ENCODE measurements at places on chromosomes 1 and 21. TPM values are rescaled to one million over a fixed set of nuclear protein-coding genes. Genes with fewer than 3 reads are reported as not detected.

PRAMEF1 gene
- total RNA-seq: not detected

CD101 gene
- 5.3 TPM for total RNA-seq

IFFO2 gene
- 76.2 TPM for total RNA-seq

CR2 gene
- total RNA-seq: 1.4 TPM

CD53 gene
- 386 TPM for total RNA-seq

GLIS1 gene
- total RNA-seq: not detected

DNA sequence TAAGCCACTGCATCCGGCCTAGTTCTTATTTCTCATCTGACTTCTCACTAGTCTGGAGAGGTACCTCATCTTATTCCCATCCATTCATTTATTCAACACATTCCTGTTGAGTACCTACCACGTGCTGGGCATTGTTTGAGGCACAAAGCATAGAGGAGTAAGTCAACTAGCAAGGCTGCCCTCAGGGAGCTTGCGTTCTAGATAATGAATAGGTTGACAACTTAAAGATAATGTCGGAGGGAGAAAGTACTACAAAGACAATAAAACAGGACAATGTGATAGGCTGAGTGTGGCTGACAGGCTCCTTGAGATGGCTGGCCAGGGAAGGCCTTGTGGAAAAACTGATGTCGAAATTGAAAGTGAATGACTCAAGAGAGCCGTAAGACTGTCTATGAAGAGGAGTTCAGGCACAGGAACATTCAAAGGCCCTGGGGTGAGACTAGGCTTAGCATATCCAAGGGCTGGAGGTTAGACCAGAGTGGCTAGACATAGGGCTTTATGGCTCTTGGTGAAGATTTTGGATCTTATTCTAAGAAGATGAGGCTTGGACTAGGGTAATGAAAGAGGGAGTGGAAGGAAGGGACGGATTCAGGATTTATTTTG, 18.3 kb downstream of the SPATA21 start:
- H3K36me3 ChIP-seq: no peaks in the 10 kb centered on the region
- no peak overlapping the region for H3K27ac ChIP-seq
- peaks cover 30% of the 10 kb centered on the region for H3K4me1 ChIP-seq
- no peaks in the 10 kb centered on the region for H3K27me3 ChIP-seq
- no peak overlapping the region for H3K4me3 ChIP-seq

- H3K4me3 ChIP-seq: no peak overlapping the region
- no peak overlapping the region for H3K27ac ChIP-seq
- DNase-seq: no peak
Observed at GRCh38 chr1:206899717-206900116, 2.5 kb downstream of the IL24 start.

DNA sequence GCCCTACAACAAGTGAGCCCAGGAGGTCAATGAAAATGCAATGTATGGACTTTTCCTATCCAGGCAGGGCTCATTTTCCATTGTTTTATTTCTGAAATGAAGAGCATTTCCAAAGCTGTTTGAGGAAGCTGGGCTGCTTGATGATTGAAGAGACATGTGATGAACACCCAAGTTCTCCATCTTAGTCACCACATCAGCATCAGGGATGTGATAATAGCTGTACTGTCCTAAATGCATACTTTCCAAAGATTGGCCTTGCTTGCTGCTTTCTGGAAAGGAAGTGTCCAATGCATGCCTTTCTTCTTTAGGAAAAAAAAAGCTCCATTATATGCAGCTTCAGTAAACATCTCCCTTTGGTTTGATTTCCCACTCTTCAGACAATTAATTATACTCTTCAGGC, 425.9 kb upstream of the RUNX1 start:
- H3K36me3 ChIP-seq: no peaks in the 10 kb centered on the region
- no peaks in the 10 kb centered on the region for H3K27me3 ChIP-seq
- no peak overlapping the region for H3K27ac ChIP-seq
- H3K4me1 ChIP-seq: peaks cover 33% of the 10 kb centered on the region
- DNase-seq: no peak
- no peak overlapping the region for H3K4me3 ChIP-seq

DNA sequence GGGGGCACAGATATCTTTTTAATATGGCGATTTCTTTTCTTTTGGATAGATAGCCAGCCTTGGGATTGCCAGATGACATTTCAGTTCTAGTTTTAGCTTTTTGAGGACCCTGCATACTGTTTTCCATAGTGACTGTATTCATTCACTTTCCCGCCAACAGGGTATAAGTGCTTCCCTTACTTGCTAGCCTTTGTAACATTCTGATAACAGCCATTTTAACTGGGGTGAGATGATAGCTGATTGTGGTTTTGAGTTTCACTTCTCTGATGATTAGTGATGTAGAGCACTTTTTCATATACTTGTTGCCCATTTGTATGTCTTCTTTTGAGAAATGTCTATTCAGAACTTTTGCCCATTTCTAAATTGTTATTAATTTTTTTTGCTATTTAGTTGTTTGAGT, 151.9 kb downstream of the NTPCR start:
- H3K27me3 ChIP-seq: no peaks in the 10 kb centered on the region
- no peaks in the 10 kb centered on the region for H3K36me3 ChIP-seq
- no peak overlapping the region for H3K4me3 ChIP-seq
- H3K4me1 ChIP-seq: no peaks in the 10 kb centered on the region
- DNase-seq: no peak
- no peak overlapping the region for H3K27ac ChIP-seq

GRCh38 chr1:158681606-158682005, 4.9 kb downstream of the SPTA1 start:
- H3K4me1 ChIP-seq: no peaks in the 10 kb centered on the region
- no peak for DNase-seq
- no peaks in the 10 kb centered on the region for H3K36me3 ChIP-seq
- no peak overlapping the region for H3K4me3 ChIP-seq
- no peaks in the 10 kb centered on the region for H3K27me3 ChIP-seq

DNA sequence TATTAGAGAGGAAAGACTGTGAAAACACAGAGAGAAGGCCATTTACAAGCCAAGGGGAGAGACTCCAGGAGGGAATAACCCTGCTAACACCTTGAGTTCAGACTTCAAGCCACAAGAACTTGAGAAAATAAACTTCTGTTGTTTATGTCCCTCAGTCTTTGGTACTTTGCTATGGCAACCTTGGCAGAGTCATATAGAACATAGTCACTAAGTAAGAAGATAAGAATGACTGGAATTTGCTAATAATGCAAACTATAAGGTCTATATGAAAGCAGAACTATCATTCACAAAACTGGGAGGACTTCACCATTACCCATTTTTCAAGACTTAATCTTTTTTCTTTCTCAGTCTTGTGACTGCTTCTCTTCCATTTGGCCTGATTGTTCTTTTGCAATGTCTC, 767.3 kb upstream of the ADAMTS5 start:
- no peaks in the 10 kb centered on the region for H3K4me1 ChIP-seq
- H3K27ac ChIP-seq: no peak overlapping the region
- no peaks in the 10 kb centered on the region for H3K36me3 ChIP-seq
- no peak for DNase-seq
- no peak overlapping the region for H3K4me3 ChIP-seq

DNA sequence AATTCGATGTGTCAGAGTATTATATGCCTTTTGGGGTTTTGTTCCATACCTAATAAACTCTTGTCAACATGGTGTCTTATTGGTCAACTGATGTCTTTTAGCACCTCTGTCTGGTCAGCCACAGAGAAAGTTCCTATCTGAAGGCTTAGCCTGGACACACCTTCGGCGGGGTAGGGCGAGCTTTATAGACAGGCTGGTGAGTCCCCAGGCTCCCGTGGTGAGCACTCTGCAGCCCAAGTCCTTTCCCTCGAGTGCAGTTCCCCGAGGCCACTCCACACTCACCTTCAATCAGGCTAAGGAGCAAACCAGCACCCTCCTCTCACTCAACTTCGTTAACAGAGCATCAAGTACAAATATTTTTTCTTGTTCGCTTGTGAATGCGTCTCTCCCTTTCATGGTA, 133.9 kb downstream of the ATG4C start:
- DNase-seq: no peak
- H3K36me3 ChIP-seq: no peaks in the 10 kb centered on the region
- no peak overlapping the region for H3K4me3 ChIP-seq
- no peaks in the 10 kb centered on the region for H3K27me3 ChIP-seq

- H3K27me3 ChIP-seq: no peaks in the 10 kb centered on the region
- H3K4me1 ChIP-seq: peaks cover 15% of the 10 kb centered on the region
- no peak for DNase-seq
- peak overlapping the region; percentile 94 for H3K27ac ChIP-seq
Observed at GRCh38 chr1:160436966-160437365, 36.6 kb downstream of the VANGL2 start.

DNA sequence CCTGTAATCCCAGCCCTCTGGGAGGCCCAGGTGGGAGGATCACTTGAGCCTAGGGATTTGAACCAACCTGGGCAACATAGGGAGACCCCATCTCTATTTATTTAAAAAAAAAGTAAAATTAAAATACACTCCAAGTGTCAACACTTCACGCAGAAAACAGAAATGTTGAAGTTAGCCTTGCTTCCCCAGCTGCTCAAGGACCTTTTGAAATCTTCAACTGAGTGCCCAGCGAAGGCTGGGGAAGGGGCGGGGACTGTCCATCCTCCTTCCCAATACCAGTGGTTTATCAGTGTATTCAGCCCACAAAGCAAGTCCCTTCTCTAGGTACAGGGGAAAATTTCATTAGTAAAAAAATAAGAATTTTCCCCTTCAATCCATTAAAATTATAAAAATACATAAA, 2.2 kb upstream of the DNAJC28 start:
- no peak overlapping the region for H3K27ac ChIP-seq
- peaks cover 13% of the 10 kb centered on the region for H3K4me1 ChIP-seq
- peaks cover 5% of the 10 kb centered on the region for H3K27me3 ChIP-seq
- DNase-seq: no peak
- H3K4me3 ChIP-seq: no peak overlapping the region
- H3K36me3 ChIP-seq: no peaks in the 10 kb centered on the region

GRCh38 chr1:38071312-38072256, 25.0 kb upstream of the POU3F1 start:
- H3K27me3 ChIP-seq: no peaks in the 10 kb centered on the region
- H3K4me3 ChIP-seq: no peak overlapping the region
- DNase-seq: no peak
- H3K36me3 ChIP-seq: no peaks in the 10 kb centered on the region
- H3K4me1 ChIP-seq: no peaks in the 10 kb centered on the region

- H3K36me3 ChIP-seq: no peaks in the 10 kb centered on the region
- no peak overlapping the region for H3K4me3 ChIP-seq
- no peaks in the 10 kb centered on the region for H3K27me3 ChIP-seq
- no peaks in the 10 kb centered on the region for H3K4me1 ChIP-seq
Observed at GRCh38 chr1:30695439-30695841, 27.9 kb downstream of the MATN1 start.

DNA sequence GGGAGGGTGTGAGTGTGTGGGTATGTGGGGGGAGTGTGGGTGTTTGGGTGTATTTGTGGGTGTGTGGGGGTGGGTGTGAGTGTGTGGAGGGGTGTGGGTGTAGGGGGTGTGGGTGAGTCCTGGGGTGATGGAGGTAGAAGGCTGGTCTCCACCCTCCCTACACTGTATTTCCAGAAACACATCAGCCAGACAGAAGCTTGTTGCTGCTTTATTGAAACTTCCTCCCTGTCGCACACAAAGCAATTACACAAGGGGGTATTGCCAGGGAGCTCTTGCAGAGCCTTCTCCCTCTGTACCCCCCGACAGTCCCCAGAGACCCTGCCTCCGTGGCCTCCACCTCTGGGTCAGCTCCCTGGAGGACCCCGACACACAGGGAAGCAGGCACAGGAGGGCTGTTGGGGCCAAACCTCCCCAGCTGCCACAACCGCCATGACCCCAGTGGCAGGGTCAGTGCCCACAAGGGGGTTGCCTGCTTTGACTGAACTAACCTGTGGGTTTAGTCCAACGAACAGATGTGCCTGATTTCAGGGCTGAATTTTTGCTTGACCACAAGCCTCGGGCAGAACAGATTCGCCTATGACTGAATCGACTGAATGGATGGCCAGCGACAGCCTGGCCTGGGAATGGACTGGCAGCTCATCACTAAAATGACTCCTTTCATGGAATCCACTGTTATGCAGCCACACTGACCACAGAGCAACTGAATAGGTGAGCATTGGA, 9.1 kb upstream of the MATN1 start:
- H3K27ac ChIP-seq: peak overlapping the region; percentile 33
- H3K4me1 ChIP-seq: no peaks in the 10 kb centered on the region
- H3K27me3 ChIP-seq: no peaks in the 10 kb centered on the region
- peaks cover 54% of the 10 kb centered on the region for H3K36me3 ChIP-seq

DNA sequence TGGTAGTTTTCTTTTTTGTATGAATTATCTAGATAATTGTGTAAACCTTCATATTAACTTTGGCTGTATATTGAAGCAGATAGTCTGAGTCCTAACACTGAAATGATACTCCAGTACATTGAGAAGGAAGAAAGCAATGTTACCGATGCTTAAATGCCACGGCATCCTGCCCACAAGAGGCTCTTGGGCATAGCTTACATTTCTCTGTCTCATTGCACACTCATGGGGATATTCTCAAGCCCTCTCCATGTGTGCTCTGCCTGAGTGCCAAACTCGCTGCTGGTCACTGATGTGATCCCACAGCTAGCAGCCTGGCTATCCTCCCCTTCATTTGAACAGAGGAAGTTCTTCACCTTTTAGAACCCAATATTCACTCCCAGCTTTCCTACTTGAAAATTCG, 179.4 kb downstream of the TGFB2 start:
- H3K4me1 ChIP-seq: no peaks in the 10 kb centered on the region
- peaks cover 5% of the 10 kb centered on the region for H3K27me3 ChIP-seq
- H3K27ac ChIP-seq: no peak overlapping the region
- DNase-seq: no peak
- no peak overlapping the region for H3K4me3 ChIP-seq

DNA sequence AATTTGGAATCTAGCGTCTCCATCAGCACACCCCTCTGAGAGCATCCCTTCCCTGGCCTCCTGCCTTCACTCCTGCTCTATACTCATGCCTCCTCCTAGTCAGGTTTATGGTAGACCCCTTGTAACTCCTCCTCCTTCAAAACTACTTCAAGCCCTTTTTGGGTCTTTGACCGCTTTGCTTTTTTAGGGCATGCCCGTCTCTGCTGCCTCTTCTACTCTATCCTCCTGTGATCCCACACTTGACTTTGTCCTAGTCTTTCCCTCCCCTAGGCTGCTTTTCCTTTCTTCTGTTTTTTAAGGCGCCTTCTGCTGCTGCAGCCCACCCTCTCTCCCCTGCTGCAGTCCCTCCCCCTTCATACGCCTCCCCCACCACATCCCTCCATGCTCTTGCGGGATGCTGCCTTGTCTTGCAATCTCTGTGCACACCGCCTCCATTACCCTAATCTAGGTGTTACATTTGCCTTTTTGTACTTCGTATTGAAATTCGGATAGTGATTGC, 1.5 kb downstream of the SNX27 start:
- H3K27ac ChIP-seq: no peak overlapping the region
- no peak for DNase-seq
- H3K36me3 ChIP-seq: peaks cover 6% of the 10 kb centered on the region
- peak overlapping the region; percentile 64 for H3K4me3 ChIP-seq
- peaks cover 8% of the 10 kb centered on the region for H3K4me1 ChIP-seq
- no peaks in the 10 kb centered on the region for H3K27me3 ChIP-seq

DNA sequence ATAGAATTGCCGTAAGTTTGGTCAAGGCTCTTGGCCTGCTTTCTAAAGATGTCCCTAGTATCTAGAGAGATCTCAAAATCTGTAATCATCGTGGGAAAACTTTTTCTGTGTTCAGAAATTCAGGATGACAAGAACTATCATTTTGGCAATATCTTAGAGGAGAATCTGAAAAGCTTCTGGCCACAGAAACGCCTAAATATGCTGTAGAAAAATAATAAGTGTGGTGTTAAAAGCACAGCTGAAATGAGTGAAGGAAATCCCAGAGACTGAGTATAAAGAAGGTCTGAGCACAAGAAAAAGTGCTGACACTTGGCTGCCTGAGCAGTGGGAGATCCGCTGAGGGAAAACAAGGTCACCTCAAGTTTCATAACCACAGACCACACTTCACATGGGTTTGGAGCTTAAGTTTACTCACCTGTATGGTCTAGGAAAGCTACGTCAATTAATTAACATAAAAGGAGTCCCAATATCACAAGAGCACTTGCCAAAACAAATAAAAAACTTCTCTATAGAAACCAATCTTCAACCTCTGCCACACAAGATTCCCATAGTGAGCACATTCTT, 235.2 kb upstream of the IRF2BP2 start:
- peak overlapping the region; percentile 48 for H3K27ac ChIP-seq
- peaks cover 39% of the 10 kb centered on the region for H3K4me1 ChIP-seq
- H3K36me3 ChIP-seq: no peaks in the 10 kb centered on the region
- peak; percentile 67 for DNase-seq
